ENCODE measurements at places on chromosomes 1 and 21. TPM values are rescaled to one million over a fixed set of nuclear protein-coding genes. Genes with fewer than 3 reads are reported as not detected.

Gene TRIM67
- not detected for total RNA-seq

Gene L1TD1
- total RNA-seq = not detected

DNA sequence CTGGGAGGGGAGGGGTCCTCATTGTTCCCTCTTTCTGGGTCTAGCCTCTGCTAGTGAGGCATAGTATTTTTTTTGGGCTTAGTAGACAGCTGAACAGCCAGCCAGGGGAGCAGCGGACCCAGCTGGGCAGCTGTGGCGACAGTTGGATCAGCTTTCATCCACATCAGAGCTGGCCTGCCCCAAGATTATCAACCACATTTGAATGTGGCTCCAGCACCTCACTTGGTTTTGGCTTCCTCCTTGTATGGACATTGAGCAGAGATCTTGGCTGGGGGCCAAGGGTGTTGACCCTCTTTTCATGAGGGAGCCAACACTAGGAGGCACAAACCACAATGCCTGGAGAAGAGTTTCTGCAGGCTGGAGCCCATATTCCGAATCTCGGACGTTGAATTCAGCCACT, 25.0 kb downstream of the WNT4 start:
- no peak overlapping the region for H3K27ac ChIP-seq
- no peaks in the 10 kb centered on the region for H3K27me3 ChIP-seq
- H3K36me3 ChIP-seq = no peaks in the 10 kb centered on the region
- no peak for DNase-seq

DNA sequence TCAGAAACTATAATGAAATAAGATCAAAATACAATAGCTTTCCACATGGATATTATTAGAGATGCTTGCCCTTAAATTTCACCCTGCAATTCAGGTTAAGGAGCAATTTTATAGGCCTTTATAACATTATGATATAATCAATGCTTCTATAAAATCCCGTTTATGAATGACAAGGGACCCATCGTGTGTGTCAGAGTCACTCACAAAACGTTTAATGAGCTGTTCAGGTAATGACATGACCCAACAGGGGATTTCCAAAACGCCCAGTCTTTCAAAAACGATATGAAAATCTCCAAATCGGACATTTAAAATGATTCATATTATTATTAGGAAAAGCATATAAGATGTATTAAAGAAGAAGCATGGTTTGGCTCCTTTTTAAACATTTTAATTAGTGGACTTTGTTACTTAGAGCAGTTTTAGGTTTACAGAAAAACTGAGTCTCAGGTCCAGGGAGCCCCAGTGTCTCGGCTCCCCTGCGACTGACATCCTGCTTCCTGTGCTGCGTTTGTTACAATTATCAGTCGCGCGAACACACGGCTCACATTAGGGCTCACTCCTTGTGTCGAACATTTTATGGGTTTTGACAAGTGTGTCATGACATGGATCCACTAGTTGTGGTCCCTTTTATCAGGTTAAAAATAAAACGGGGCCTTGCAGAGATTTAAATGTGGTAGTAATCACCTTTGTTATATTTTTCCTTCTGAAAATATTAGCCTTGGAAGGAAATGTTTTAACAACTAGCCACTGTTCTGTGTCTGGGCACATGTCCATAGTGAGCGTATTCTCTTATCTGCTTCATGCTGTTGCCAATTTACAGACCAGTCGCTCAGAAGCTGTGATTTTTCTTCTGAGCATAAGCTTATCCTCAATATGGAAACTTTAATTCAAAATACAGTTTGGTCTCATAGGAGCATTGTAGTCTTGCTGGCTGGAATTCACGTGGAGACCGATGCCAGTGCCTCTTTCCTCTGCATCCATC, 52.0 kb upstream of the POFUT2 start:
- no peak overlapping the region for H3K27ac ChIP-seq
- H3K4me3 ChIP-seq = no peak overlapping the region

DNA sequence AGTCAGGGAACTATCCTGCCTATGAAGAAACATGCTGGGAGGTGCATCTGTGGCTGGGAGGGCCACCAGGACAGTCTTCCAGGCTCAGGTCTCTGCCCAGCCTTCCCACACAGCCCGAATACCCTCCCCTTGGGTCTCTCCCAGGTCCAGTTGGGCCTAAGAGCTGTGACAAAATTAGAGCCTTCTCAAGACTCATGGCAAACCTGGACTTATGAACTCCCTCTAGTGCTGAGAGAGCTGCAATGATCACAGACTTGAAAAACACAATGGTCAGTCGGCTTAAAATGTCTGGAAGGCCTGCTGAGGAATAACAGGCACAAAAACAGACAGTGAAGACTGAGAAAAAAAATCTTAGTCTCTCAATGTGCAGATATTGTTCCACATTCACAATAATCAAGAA, 325.1 kb downstream of the BRINP2 start:
- H3K36me3 ChIP-seq = no peaks in the 10 kb centered on the region
- H3K27ac ChIP-seq = no peak overlapping the region
- H3K27me3 ChIP-seq = no peaks in the 10 kb centered on the region
- no peak overlapping the region for H3K4me3 ChIP-seq
- H3K4me1 ChIP-seq = no peaks in the 10 kb centered on the region

Gene LRRC7
- total RNA-seq = not detected

- DNase-seq = peak; percentile 63
- no peak overlapping the region for H3K27ac ChIP-seq
- peaks cover 26% of the 10 kb centered on the region for H3K4me1 ChIP-seq
- H3K4me3 ChIP-seq = no peak overlapping the region
- H3K36me3 ChIP-seq = no peaks in the 10 kb centered on the region
- no peaks in the 10 kb centered on the region for H3K27me3 ChIP-seq
These were observed 37.7 kb downstream of the AGL start for GRCh38 chr1:99887890-99888289.

- no peak overlapping the region for H3K4me3 ChIP-seq
- H3K27me3 ChIP-seq = peaks cover 14% of the 10 kb centered on the region
- no peak overlapping the region for H3K27ac ChIP-seq
These were observed 39.9 kb upstream of the SLC19A1 start for GRCh38 chr21:45582128-45582527.

DNA sequence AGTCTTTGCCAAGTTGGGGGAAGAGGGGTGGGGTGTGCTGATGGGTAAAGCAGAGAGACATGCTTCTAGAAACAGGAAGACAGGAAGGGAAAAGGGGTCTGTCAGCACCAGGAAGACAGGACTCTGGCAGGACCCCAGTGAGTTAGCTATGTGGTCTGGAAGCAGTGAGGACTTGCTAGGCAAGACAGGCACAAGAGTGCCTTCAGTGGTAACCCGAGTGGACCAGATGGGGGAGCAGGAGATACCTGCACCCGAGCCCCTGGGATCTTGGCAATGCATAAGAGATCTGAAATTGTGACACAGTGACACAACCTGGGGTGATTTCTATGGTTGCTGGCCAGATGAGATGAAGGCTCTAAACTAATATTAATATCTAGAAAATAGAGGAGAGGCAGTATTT, 7.0 kb downstream of the TLR5 start:
- no peaks in the 10 kb centered on the region for H3K36me3 ChIP-seq
- 0 out of 2 replicates have a peak overlapping the region, but pooled peaks have one; percentile 23 for H3K27ac ChIP-seq
- H3K4me1 ChIP-seq = peaks cover 27% of the 10 kb centered on the region
- no peaks in the 10 kb centered on the region for H3K27me3 ChIP-seq
